NCI-H510A (cell line): ENCODE measurements at places on chromosomes 16 and 17.

DNA sequence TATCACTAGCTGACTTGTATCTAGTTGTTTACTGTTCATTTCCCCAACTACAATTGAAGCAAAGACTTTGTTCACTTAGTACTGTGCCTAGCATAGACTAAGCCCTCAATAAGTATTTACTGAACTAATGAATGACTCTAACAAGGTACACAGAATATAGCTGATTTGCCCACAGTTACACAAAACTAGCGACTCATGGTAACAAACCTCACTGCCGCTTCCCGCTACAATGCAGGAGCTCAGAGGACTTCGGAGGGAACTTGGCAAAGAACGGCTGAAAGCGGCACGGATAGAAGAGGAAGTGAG, 524 bp downstream of the EFTUD2 start:
- DNase-seq = no peak

- DNase-seq = no peak
These were observed 354.3 kb downstream of the C16orf95 start for GRCh38 chr16:86962913-86963312.

GRCh38 chr17:76956846-76957540, 88.8 kb downstream of the MGAT5B start:
- DNase-seq = no peak

DNA sequence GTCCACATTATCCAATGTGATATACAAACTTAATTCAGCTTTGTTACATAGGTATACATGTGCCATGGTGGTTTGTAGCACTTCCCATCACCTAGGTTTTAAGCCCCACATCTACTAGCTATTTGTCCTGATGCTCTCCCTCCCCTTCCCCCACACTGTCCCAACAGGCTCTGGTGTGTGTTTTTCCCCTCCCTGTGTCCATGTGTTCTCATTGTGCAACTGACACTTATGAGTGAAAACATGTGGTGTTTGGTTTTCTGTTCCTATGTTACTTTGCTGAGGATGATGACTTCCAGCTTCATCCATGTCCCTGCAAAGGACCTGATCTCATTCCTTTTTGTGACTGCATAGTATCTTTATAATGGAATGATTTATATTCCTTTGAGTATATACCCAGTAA, 196.7 kb downstream of the CDH11 start:
- no peak for DNase-seq

DNA sequence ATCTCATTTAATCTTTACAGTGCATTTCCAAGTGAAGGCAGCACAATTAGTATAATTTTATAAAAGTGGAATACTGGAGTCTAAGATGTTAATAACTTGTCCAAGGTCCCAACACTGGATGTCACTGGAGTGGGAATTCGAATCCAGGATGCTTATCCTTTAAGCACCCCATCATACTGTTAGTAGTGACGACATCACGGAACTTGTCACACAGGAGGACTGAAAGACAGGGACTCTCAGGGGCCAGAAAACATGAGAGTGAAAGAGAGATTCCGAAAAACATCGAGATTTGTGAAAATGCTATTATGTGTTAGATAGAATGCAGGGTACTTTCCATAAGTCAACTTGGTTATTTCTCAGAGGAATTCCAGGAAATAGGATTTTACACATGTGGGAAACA, 374.0 kb downstream of the GRIN2A start:
- DNase-seq = no peak

- DNase-seq = no peak
These were observed 146.2 kb upstream of the ZKSCAN2 start for GRCh38 chr16:25403852-25404251.

- DNase-seq = no peak
These were observed 103.7 kb downstream of the GRIN2A start for GRCh38 chr16:10078541-10078949.

DNA sequence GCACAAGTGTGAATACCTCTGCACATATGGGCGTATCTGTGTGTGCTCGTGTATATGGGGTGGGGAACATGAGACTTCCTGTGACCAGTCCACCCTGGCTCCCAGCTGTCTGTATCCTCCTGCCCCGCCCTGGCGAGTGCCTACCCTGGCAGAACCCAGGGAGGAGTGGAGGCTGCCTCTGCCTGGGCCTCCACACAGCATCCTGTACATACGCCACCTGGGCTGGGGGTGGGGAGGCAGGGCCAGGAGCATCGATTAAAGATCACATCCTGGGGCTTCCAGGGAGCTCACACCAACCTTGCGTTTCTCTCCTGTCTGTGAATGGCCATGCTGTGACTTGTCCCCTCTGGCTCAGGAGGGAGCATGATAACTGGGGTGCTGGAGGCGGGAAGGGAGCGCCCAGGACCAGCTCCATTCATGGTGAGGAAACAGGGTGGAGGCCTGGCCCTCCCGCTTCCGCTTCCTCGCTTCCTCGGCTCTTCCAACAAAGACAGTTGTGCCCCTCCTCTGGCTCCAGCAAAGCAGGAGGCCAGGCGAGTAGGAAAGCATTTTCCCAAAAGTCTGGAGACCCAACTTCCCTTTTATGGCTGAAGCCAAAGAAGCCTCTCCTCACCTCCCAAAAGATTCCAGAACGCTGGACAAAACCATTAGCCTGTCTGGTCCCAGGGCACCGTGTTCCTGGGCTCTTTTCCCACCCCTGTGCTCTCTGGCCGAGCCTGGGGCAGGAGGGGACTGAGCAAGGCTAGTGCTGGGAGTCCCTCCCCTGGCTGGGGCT, 22.9 kb downstream of the ADAM11 start:
- no peak for DNase-seq

DNA sequence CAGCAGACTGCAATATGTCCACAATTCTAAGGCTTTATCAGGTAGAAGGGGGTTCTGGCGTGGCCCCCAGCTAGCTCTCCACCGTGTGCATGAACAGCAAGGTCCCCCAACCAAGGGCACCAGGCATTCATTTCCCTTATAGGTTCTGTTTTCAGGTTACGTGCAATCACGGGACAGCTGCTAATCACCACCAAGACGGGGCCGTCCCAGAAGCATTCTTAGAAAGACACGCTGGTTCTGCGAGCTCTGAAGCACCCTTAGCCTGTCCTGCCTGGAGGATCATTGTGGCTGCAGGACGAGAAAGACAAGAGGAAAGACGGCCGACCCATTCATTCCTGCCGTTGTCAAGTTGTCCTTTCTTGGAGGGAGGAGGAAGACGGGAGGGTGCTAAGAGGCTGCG, 302.9 kb downstream of the SOX9 start:
- no peak for DNase-seq

- DNase-seq = no peak
These were observed 199.9 kb downstream of the MAF start for GRCh38 chr16:79400462-79401149.

DNA sequence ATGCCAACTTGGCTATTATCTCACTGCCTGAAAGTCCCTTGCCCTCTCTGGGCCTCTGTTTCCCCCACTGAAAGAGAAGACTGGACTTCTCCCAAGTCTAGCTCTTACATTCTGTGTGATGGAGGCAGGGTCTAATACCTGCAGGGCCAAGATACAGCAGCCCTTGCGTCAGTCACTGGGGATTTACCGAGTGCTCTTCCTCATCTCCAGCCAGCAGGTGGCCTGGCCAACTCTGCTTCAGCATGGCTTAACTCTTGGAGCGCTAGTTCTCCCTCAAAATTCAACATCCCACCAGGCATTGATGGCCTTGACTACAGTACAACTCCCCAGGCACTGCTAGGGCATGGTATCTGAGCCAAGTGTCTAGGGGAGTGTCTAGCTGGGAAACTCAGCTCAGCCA, 19.9 kb upstream of the MTMR4 start:
- DNase-seq = no peak

- no peak for DNase-seq
These were observed 59.4 kb downstream of the FOXL1 start for GRCh38 chr16:86637744-86638143.

DNA sequence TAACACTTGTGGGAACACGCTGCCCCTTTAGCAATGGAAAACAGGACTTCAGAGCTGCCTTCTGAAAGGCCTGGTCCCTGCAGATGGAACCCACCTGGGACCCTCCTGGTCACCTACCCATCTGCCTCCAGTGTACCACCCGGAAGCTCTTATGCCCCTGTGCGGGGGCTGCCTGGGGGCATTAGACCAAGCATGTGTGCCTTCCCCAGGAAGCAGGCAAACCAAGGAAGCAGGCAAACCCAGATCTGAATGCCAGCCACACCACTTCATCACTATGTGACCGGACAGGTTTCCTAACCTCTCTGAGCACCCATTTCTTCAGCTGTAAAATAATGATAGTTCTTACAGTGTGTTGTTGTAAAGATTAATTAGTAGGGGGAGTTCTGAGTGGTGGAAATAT, 20.8 kb upstream of the LRRC37A3 start:
- DNase-seq = no peak

DNA sequence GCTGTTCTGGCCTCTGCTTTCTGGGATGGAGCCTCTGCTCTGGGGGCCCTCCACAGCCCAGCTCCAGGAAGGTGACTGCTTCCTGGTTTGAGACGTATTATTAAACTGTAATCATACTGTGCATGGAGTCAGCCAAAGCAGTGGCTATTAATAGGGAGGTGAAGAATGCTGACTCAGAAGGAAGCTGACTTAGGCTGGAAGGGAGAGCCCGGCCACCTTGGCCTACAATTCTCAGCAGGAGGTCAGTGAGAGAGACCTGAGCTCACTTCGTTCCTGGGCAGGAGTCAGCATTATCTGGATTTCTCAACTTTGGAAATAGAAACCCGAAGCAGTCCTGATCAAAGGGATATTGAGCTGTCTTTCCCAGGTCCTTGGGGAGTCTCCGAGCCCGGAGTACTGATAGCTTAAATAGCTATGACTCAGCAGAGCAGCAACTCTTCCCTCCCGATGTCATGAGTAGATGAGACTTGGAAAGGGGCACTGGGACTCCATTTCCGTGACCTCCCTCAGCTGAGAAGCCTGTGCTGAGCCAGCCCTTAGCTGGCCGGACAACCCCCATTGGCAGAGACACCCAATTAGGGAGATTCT, 91.8 kb downstream of the YPEL2 start:
- no peak for DNase-seq

DNA sequence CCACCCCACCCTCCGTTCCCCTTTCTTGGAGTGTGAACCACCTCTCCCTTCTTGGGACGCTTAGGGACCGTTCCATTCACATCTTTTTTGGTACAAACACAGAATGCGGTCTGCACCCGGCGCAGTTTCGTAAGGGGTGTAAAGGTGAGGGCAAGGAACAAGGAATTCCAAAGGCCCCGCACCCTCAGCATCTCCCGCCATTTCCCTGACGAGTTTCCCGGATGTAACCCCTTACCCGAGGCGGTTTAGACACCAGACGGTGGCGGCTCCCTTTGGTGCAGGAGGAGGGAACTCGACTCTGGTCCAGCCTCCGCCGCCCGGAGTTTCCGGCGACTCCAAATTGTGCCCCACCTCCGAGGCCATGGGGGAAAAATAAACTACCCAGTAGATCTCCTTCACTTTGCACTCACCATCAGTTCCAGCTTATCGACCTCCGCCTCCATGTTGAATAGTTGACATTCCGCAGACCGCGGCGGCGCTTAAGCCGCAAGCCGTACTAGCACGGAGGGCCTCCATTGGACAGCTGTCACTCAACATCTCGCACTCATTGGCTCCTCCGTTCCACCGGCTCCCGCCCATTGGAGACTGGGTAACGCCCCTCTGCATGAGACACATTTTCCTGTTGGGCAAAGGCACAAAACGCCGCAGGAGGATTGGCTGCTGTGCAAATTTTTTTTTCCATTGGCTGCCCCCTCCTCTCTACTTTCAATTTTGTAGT, at the start of gene SKA2:
TSS of gene SKA2 (minus strand) at position 466 of the 718 bp plus-strand sequence. CDS start at position 443, 23 bp downstream.
- peak; percentile 100 for DNase-seq

- peak; percentile 53 for DNase-seq
These were observed 7.8 kb downstream of the CSF3 start for GRCh38 chr17:40022961-40023541.

DNA sequence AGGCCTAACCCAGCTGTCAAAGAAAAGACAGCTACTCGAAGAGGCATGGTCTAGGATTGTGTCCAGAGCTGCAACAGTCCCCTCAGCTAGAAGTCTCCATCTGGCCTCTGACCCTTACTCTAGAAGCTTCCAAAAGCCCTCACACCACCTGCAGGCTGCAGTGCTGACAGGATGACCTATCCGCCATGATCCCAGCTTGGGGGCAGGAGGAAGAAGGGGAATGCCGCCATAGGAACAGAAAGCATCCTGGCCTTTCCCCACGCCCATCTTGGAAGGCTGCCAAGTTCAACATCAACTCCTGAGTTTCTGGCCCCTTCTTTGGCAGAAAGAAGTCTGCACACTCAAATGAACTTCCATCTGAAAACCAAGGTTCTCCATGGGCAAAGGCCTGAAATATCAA, 3.1 kb upstream of the KRT36 start:
- peak; percentile 37 for DNase-seq

- no peak for DNase-seq
These were observed 229.0 kb downstream of the FTO start for GRCh38 chr16:53932975-53933374.

DNA sequence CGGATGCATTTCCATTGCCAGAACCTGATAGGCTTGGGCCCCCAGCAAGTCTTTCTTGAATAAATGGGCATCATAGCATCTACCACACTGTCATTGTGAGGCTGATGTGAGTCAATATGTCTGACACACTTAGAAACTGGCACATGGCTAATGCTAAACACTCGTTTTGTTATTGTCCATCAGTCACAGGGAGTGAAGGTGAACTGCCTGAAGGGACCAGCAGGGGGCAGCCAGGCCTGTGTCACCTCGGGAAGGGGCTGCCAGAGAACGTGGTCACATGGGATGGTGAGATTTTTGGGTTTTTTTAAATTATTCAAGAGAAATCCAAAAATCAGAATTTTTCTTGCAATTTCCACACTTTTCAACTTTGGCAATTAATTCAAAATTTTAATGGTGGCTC, 831 bp upstream of the RCVRN start:
- DNase-seq = no peak

- no peak for DNase-seq
These were observed 6.4 kb upstream of the KIFC3 start for GRCh38 chr16:57808589-57809228.

- peak; percentile 90 for DNase-seq
These were observed 35.6 kb downstream of the YPEL2 start for GRCh38 chr17:59366773-59367656.

DNA sequence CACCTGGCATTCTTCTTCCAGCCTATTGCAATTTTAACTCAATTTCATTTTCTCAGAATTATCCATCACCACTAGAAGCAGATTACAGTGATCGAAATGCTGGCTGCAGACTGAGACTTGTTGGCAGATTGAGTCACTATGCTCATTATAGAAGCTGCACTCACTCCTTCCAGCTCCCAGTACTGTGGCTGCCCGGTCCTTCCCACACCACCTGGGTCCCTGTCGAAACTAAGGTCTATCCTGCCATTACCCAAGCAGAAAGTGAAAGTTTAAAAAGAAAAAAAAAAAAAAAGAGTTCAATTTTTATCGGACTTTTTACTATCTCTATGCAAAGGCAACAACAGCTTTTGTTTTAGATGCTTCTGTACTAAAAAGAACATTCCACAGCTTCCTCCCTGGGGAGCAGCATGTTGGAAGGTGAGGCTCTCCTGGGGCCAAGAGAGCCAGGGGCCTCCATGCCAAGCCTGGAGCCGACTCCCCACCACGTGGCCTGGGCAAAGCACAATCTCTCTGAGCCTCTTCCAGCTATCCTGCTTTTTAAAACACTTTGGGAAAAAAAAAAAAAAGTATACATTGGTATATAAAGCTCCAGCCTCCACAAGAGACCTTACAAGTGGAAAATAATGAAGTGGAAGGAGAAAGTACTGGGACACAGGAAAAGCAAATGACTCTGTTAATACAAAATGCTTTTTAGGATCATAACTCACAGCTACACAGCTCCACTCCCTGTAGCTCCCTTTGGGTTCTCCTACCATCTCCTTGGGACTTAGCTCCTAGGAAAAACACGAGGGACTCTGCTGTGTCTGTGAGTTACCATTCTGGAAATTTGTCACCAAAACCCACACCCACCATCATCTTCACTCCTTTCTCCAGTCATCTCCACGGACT, 77.8 kb downstream of the USP31 start:
- DNase-seq = no peak

GRCh38 chr17:80909635-80910034, 82.0 kb upstream of the CHMP6 start:
- no peak for DNase-seq
